Activated T-cell treated with anti-CD3 and anti-CD28 coated beads for 1 hour (primary cell): ENCODE measurements at places on chromosomes 1 and 21.

GRCh38 chr1:183841550-183841949 lies 36.6 kb downstream of the RGL1 start:
- DNase-seq: no peak

DNA sequence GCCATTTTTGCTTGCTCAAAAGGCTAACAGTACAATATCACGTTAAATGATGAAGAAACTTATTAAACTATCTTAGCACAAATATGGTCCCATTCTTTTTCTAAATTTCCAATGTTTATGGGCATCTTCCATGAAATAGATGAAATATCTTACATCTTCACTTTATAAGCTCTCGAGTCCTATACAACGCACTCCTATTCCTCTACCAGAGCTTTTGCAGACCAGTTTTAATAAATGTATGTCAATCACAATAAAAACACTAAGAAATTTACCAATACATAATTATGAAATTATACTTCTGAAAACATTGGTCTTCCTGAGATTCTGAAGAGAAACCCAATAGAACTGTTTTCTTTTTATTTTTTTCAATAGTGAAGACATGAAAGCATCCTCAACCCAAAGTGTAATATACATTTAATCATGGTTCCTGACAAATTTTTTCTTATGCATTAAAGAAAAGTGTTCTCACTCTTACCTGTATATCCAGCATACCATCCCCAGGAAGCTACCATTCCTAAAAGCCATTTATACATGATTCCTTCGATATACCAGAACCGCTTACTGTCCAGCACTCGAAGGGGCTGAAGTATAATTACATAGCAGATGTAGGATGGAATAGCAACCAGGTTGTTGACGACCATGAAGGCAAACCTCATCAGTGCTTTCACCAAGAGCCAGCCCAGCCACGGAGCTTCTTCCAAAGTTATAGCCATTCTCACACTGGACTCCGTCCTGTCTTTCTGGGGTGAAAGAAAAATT lies 1.8 kb downstream of the LPGAT1 start:
- no peak for DNase-seq

- DNase-seq: no peak
Observed at GRCh38 chr1:53715478-53715877, 23.5 kb downstream of the GLIS1 start.

GRCh38 chr21:43305336-43305665 lies 121.6 kb downstream of the SIK1 start:
- DNase-seq: no peak

DNA sequence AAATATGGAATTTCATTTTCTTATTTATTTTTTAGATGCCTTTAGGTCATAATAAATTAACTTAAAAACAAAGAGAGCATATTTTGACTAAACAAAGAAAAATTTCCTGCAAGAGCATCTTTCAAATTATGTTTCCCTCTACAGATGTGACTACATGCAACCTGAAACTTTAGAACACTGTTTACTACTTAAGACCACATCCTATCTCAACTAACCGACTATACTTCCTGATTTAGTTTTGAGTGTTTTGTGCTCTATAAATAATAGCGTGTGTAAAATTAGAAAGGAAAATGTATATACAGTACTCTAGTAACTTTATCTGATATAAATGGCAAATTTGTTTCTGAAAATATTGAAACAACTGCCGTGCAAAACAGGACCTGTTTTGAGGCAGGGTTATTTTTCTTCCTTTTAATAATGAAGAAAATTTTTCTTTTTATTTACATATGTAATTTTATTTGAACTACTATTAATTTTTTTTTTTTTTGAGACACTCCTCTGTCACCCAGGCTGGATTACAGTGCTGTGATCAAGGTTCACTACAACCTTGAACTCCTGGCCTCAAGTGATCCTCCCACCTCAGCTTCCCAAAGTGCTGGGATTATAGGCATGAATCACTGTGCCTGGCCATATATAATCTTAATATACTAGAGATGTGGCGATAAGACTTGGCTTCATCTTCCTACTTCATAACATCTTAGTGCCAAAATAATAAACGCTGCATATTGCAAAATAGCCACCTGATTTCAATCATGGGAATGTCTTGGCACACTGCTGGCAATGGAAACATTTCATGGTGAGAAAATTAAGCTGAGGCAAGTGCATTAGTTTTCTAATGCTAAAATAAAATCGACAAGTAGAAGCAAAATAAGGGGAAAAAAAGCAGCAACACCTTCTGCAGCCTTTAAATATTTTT lies 12.3 kb downstream of the ZRANB2 start:
- no peak for DNase-seq

GRCh38 chr1:40630488-40631223 lies 34.8 kb downstream of the RIMS3 start:
- no peak for DNase-seq

- DNase-seq: no peak
Observed at GRCh38 chr1:36322041-36322785, 1.2 kb downstream of the EVA1B start.

GRCh38 chr1:27058966-27059669 lies 46.5 kb upstream of the TENT5B start:
- DNase-seq: no peak

GRCh38 chr1:156503698-156504437 lies 3.3 kb upstream of the MEF2D start:
- no peak for DNase-seq

- DNase-seq: peak; percentile 3
Observed at GRCh38 chr1:63773815-63774616, at the start of gene ROR1. TSS of gene ROR1 (plus strand) at chr1:63774017.

DNA sequence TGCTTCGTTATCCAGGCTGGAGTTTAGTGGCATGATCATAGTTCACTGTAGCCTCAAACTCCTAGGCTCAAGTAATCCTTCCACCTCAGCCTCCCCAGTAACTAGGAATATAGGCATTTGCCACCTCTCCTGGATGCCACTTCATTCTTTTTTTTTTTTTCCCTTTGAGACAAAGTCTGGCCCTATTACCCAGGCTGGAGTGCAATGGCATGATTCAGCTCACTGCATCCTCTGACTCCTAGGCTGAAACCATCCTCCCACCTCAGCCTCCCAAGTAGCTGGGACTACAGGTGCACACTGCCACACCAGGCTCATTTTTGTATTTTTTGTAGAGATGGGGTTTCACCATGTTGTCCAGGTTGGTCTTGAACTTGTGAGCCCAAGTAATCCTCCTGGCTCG lies 19.3 kb downstream of the OSBPL9 start:
- DNase-seq: no peak

DNA sequence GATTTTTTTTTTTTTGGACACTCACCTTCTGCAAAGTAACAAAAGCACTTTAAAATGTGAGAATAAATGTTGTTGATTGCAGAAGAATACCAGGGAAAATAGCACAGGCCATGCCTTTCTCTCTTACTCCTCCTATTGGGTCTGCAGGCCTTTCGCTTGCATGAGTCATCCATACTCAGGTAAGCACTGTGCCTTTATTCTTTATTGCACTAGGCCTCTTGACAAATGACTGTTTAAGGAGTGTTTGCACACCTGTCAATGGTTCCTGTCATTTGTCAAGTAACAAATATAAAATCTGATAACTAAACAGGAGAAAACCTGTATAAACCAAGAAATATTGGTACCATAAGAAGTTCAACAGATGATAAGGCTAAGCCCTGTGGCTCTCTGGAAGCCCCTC lies 106.5 kb downstream of the RGS7 start:
- DNase-seq: no peak

GRCh38 chr1:48773133-48773532 lies 3.6 kb downstream of the BEND5 start:
- DNase-seq: no peak

- no peak for DNase-seq
Observed at GRCh38 chr1:29396438-29397255, 160.3 kb downstream of the PTPRU start.

DNA sequence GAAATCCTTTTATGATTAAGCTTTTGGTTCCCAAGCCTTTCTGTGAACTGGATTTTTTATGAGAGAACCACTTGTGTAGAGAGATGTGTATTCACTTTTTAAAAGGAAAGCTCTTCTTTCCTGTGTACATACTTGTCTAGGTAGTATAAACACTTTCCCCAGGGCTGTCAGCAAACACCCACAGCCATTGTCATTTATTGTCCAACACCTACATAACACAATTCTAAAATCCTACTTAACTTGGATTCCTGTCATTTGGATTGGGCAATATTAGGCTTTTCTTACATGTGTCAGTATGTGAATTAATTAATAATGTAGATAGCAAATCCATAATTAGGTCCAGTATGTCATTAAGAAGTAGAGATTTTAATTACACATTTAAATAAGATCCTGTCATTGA lies 12.3 kb downstream of the DDX20 start:
- no peak for DNase-seq

DNA sequence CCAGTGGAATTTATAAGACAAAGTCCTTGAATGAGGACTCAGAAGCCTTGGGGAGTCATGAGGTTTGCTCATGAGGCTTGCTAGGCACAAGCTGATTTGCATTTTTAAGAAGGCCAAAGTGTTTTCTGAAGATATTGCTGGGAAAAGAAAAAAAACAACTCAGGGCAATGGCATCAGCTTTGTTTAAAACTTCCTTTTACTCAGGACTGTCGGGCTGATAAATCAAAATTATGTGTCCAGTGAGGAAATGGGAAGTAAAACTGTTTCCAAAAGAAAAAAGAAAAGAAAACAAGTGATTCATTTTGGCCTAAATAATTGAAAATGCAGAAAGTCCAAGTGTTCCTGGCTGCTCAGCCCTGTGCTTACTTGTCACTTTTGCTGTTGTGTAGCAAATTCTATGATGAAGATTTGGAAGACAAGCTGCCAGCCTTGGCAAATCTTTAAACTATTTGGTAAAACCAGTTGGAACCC lies 282.4 kb downstream of the HLX start:
- DNase-seq: no peak

GRCh38 chr1:12518931-12519692 lies 98.9 kb downstream of the DHRS3 start:
- DNase-seq: no peak

DNA sequence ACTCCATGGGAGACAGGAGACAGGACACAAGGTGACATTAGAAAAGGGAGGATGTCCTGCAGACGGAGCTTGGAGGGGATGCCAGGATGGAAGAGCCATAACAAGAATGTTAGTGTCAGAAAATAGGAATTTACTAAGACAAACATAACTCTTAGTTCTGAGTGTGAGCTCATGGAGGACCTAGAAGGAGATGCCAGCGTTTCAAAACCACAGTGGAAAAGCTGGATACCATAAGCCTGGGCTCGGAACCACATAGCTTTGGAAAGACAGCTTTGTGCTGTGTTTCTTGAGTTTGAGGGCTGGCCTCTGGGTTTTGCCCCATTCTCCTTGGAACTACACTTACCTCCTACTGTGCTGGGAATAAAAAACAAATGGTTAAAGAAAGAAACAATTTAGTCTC lies 128.4 kb downstream of the S1PR1 start:
- DNase-seq: no peak

DNA sequence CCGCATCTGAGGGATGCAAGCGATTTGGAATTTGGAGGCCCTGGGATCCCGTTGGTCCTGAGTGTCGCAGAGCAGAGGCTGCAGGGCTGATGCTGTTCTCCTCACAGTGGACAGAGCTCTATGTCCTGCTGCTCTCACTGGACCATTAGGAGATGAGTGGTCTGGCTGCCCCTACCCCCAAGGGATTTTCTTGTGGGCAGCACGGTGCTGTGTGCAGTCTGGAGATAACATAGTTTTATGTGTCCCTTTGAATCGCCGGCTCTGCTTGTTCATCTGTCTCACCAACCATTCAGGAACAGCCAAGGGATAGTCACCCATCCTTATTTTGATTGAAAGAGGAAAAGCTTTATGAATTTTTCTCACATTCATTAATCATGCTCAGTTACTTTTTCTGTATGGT lies 49.9 kb downstream of the CHRM3 start:
- DNase-seq: no peak

- no peak for DNase-seq
Observed at GRCh38 chr1:47405697-47406096, 10.4 kb upstream of the FOXE3 start.

DNA sequence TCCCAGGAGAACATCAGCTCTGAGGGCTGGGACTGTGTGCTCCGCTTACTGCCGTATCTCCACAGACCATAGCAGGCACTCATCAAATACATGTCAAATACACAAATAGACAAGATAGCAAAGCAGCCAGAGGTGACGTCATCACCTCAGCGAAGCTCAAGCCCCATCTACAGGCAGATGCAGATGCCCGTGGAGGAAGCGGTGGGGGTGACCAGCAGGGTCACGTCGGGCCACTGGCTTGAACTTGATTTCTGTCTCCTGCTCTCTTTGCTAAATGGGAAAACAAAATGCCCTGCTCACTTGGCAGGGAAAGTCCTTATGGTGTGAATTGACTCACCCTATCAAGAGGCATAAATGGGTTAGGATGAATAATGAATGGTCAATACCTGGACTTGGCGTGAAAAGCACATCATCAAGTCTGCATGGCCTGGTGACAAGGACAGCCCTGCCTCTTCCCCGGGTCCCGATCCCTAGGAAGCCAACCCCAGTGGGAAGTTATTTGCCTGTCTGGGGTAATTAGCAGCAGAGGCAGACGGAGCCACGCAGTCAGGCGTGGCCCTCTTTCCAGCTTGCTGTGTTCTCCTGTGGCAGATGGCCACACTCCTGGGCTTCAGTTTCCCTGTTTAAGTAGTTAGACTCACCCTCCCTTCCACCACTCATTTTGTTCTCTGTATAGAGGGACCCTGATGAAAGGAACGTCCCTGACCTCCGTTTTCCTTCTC lies 536.0 kb downstream of the NPHP4 start:
- no peak for DNase-seq

- no peak for DNase-seq
Observed at GRCh38 chr1:169610108-169610507, 19.8 kb downstream of the SELP start.

GRCh38 chr1:154129391-154129970 lies 25.4 kb downstream of the NUP210L start:
- no peak for DNase-seq

DNA sequence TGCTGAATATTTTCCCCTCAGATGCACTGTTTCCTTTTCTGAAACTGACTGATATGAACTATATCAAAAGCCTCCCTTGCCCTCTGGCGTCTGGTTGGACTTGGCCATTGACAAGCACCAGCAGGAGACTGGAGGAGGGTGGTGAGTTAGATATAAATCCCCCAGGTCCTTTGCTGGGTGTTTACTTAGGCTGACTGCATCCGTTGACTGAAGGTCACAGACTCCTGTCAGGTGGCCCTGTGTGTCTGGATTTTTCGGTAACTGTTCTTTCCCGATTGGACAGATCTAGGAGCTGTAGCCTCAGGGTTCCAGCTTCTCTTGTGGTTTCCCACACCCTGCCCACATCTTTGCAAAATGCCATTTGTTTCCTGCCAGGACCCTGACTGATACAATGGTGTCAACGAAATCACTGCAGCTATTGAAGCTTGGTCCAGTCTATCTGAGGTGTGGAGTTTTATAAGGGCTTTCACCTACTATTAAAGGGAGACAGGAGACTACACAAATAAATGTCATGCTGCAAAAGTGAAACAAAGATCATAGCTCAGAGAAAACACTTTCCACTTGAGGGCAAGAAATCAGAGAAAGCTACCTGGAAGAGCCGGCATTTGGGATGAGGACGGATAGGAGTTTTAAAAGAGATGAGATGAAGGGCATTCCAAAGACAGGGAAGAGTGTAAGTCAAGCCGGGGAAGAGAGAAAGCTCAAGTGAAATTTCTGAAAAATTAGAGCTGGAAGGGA lies 1.5 kb upstream of the MAGI3 start:
- DNase-seq: no peak
